ENCODE measurements at places on chromosomes 2 and 18.

- peak; percentile 43 for DNase-seq
Observed at GRCh38 chr2:207528980-207529329, 807 bp upstream of the CREB1 start.

- no peak for DNase-seq
Observed at GRCh38 chr2:107807988-107808387, 18.7 kb upstream of the RGPD4 start.

DNA sequence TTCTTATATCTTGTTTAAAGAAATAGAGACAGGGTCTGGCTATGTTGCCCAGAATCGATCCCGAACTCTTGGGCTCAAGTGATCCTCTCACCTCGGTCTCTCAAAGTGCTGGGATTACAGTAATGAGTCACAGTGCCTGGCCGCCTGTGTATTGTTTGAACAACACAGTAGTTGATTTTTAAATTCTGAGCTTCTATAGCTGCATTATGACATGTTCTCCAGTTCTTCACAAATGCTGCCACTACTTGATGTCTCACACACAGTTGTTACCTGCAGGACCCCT is 7.7 kb upstream of the RHOB start:
- no peak for DNase-seq

DNA sequence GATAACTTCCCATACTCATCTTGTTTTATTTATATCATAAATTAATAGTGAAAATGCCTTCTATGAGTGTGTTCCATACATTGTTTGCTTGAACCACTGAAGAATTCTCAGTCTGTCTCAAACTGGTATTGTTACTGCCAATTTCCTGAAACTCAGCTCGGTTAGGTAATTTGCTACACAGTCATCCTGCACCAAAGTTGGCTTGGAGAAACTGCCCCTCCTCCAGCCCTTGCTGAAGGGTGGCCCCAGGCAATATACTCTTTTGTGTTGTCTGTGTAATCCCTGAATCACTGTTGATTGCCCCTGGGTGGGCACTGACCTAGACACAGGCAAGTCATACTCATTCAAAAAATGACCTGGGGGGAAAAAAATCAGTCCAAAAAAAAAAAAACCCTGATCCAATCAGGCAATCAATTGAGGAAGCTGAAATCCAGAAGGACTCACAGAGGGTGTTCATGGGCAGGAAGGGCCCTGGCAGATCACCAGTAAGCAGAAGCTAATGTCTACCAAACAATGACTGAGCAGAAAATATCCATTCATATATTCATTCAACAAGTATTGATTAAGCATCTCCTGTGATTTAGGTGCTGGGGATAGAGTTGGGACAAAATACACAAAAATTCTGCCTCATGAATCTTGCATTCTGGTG is 3.8 kb upstream of the SESTD1 start:
- no peak for DNase-seq

Measured in stimulated activated CD4-positive, alpha-beta T cell treated with anti-CD3 and anti-CD28 coated beads, Interleukin-12 subunit alpha, Interleukin-12 subunit beta, amount 100 ng/mL, for 24 hours (primary cell).